ENCODE measurements at places on chromosomes 4 and X.

DNA sequence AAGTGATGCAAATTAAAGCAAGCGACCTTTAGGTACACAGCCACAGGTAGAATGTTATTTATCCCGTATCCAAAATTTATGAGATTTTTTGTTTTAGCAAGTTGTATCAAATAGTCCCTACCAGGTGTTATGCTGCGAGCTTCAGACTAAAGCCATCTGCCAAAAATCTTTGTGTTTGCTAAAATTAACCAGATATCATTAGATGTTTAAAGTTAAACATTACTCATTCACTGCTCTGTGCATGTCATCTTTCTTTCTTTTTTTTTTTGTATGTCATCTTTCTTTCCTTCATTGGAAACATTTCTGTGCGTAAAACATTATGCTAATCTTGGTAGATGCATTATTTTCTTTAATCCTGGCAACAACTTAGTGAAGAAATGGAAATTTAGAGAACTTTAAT is 173.1 kb downstream of the FHIP1A start:
- no peak for DNase-seq

DNA sequence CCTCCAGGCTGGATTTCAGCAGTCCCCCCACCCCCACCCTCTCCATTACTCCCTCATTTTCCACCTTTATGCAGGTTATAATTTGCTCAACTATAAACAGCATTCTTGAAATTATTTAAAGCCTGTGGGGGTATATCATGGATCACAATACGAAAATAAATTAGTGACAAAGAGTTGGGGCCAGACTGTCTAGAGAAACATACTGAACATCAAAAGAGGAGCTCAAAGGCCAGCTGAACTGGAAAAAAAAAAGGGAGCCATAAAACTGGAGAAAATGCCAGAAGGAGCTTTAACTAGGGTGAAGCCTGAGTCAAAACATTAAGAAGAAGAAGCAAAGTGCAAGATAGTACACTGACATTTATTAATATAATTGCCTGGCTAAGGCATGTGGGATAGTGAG is 137.8 kb downstream of the ANTXR2 start:
- no peak for DNase-seq

- DNase-seq = peak; percentile 73
Observed at GRCh38 chrX:109774706-109775105, 41.6 kb upstream of the ACSL4 start.

- no peak for DNase-seq
Observed at GRCh38 chr4:133600008-133600407, 450.9 kb downstream of the PCDH10 start.

DNA sequence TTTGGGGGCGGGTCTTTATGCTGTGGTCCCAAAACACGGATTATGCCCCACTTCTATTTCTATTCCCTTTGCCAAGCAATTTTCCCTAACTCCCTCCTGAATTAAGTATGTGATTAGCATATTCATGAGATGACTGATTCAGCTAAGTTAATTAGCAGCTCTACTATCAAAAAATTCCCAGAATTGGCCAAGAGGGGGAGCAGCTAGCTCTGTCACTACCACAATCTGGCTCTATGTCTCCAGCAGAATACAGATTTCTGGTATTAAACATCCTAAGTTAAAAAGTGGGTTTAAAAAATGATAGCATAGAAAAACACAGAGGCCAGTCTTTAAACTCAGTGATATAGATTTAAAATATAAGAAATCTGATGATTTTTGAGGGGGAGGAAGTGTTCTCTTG is 80.3 kb downstream of the GPC4 start:
- peak; percentile 3 for DNase-seq

DNA sequence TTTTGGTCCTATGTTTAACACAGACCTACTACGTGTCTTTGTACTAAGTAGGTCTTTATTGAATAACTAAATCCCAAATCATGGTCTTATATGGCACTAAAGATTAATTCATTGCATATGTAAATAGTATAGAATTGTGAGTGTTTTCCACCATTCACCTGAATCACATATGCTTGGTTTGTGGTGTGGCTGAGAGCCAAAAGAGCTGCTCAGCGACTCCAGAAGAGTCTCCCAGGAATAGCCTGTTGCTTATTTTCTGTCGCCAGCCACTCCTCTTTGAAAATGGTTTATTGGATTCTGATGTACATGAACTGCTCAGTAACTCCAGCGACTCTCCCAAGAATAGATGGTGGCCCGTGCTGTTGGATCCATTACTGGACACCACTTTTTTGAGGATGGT is 184.5 kb downstream of the CLCN4 start:
- DNase-seq = no peak

- DNase-seq = no peak
Observed at GRCh38 chr4:170729236-170729635, 639.5 kb upstream of the AADAT start.

- DNase-seq = peak; percentile 32
Observed at GRCh38 chrX:115357326-115358120, 68.0 kb downstream of the LUZP4 start.

DNA sequence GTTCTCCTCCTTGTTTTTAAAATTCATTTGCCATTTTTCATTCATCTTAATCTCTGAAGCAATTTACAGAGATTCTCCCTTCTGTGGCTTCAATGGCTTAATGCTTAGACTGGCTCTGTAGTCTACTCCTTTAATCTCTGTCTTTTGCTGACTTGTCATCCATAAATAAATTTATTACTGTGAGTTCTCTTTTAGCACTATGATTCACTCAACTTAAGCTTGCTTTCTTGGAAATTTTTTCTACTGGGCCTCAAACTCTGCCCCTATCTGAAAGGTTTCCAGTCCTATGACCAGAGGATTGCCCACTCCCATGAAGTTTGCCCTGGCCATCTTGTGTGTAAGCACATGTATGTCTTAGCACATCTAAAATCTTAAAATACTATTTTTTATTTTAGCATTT is 251.1 kb downstream of the DCLK2 start:
- DNase-seq = no peak

- peak; percentile 81 for DNase-seq
Observed at GRCh38 chr4:3044870-3045819, 29.2 kb downstream of the HTT-AS start.

DNA sequence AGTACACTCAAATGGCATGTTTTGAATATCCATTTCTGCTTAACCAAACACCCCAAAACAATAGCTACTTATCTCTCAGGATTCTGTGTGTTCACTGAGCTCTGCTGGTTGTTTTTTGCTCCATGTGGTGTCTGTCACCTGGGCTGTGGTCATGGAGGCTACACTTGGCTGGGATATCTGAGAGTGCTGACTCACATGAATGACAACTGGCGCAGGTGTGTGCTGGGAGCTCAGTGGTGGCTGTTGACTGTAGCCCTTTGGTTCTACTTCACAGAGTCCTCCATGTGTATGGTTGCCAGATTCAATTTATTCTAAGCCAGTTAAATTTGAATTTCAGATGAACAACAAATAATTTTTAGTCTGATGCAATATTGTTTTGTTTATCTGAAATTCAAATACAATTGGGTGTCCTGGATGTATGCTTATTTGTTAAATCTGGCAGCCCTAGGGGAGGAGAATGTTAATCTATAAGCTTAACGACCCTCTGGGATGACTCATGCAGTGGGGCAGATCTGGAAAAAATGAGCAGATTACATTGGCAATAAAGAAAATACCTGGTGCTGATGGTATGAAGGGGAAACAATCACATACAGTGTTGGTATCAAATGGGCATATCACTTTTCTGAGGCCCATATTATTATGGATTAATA is 28.2 kb upstream of the TCEAL4 start:
- DNase-seq = no peak

DNA sequence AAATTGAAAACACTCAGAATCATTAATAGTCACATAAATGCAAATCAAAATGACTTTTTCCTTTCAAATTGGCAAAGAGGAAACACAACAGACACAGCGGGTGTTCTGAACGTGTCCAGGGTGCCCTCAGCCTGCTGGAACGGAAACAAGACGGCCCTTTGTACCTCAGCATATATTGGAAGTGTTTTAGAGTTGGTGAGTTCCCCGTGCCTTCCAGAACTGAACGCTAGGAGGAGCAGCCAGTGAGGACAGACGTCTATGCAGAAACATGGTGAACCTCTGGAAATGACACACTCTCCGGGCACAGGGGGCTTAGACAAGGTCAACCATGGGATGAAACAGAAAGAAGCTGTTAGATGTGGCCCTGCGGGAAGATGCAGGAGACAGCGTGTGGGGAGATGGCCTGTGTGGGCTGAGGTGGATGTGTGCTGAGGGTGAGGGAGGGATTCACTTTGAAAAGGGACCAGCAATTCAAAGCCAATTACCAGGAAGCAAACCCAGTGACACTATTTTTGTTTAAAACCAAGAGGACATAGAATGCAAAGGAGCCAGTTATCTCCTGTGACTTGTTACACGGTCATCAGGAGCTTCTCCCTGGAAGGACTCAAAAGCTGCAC is 40.4 kb downstream of the RNF212 start:
- peak; percentile 63 for DNase-seq

DNA sequence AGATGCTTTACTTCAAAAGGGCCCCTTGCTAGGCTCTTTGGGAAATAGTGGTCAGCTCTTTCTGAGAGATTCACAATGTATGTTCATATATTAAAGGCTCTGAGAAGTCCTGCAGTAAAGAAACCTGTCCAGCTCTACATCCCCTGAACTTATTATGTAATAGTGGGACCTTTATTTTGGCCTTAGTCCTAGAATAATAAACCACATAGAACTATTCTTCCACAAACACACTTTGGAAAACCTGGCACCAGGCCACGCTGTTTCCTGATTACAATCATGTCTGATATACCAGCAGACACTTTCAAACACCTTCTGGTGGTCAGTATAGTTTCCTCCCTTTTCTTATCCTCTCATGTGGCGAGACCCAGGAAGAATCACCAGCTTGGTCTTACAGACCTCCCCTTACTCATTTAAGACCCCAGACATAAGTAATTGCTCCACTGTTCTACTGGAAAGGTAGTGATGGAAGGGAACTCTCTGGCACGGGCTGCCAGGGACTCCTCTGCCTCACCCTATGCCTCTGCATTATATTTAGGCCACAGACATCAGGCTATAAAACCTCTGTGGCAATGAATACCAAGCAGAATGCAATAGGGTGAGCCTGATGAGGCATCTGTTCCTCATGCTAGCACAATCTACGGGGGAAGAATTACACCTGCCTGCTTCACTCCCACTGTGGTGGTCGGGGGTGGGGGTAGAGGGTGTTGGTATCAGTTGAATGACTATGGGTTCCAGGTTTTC is 5.7 kb upstream of the PPEF1 start:
- no peak for DNase-seq

DNA sequence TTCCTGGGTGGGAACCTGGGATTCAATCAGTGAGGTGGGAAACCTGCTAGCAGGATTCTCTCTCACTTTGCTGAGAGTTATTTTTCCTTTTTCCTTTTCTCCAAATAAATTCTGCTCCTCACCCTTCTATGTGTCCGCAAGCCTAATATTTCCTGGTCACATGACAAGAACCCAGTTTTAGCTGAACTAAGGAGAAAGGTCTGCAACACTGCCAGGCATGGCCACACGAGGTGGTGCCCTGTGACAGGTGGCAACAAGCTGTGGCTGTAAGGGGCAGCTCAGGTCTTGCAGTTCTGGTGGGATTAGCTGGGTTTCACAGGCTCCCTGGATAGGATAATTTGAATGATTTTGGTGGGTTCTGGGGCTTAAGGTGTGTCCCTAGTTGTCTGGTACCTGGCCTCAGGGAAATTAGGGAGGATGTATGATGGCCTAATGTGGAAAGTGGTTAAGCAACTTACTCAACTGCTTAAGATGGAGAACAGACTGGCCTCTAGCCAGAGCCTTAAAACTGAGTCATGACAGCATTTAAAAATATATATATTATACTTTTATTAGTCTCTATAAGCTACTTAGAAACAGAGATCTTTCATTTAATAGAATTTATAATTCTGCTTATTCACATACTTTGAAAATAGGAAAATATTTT is 215.0 kb downstream of the IL15 start:
- no peak for DNase-seq

DNA sequence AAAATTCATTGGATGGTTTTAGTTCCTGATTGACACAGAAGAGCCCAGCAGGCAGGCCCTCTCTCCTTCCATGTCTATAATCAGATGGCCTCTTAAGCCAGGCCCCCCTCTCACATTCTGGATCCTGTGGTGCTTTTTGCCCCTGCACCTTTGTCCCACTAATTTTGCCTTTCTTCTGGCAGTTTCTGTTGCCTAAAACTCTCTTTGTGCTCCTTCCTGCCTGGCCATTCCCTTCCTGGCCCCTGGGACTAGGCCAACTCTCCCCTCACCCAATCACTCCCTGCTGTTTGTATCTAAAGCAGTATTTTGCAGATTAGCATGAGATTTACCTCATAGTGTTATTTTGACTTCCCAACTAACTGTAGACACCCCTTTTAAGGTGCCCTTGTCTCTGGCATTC is 42.7 kb upstream of the DDX3X start:
- DNase-seq = no peak

GRCh38 chr4:87044511-87045233 is 109.9 kb downstream of the AFF1 start:
- DNase-seq = no peak

GRCh38 chrX:29555465-29556091 is 659.8 kb upstream of the MAGEB2 start:
- peak; percentile 86 for DNase-seq

DNA sequence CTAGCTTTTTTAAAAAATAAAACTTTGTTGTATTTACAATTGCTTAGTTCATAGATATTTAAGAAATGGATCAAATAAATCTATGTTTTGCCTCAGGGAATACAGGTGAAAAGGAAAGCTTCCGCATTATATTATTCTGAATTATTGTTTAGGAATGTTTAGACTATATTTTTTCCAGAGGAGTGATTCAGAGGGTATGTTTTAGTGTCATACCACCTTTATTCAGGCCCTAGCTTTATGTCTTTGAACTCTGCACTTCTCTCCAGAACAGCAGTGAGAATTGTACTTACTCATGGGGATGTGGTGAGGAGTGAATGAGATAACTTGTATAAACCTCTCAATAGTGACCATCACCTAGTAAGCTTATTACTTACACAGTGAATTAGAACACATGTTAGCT is 14.0 kb downstream of the SLIT2 start:
- DNase-seq = no peak

- DNase-seq = no peak
Observed at GRCh38 chrX:49037883-49038475, 5.2 kb downstream of the TFE3 start.

Measured in GM12865 (cell line).